ENCODE measurements at places on chromosomes 12 and 14.

DNA sequence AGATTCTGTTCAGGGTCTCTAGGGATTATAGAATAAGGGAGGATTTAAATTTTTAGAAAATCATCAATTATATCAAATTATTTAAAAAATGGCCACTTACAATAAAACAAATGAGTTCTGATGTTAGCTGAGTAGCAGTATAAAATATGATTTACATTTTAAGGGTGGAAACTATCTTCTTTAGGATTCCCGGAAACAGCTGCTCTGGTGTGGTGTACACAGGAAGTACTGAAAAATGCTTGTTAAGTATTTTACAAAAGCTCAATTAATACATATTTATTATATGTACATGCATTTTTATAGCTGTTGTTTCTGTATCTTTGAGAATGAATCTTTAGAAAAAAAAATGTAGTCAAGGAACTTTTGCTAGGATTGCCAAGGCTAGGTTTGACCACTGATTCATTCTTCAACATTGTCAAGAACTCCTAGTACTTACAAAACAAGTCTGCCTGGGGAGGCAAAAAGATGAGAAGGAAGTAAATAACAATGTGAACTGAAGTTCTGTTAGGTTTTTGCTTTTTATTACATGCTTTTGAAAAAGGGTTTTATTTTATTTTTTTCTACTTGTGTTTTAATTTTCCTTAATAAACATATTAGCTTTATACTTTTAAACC is 48.0 kb downstream of the ARF6 start:
- DNase-seq, result no peak

- no peak for DNase-seq
Measured at GRCh38 chr12:13342971-13343370, 146.4 kb downstream of the EMP1 start.

GRCh38 chr12:29086325-29087271 is 62.5 kb upstream of the FAR2 start:
- no peak for DNase-seq

DNA sequence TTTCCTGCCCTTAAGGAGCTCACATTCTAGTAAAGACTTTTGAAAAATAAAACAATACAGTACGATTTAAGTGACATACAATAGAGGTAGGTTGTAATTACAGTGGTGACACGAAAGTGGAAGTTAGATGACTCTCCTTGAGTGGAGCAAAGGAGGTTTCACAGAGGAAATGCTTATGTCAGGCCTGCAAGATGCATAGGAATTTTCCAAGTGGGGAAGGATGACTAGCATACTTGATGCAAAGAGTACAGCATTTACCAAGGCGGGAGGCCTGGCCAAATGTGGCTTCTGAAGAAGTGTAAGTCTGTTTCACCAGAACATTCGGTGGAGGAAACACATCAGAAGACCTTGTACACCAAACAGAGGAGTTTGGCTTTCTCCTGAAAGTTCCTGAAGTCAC is 55.2 kb downstream of the ERO1A start:
- no peak for DNase-seq

DNA sequence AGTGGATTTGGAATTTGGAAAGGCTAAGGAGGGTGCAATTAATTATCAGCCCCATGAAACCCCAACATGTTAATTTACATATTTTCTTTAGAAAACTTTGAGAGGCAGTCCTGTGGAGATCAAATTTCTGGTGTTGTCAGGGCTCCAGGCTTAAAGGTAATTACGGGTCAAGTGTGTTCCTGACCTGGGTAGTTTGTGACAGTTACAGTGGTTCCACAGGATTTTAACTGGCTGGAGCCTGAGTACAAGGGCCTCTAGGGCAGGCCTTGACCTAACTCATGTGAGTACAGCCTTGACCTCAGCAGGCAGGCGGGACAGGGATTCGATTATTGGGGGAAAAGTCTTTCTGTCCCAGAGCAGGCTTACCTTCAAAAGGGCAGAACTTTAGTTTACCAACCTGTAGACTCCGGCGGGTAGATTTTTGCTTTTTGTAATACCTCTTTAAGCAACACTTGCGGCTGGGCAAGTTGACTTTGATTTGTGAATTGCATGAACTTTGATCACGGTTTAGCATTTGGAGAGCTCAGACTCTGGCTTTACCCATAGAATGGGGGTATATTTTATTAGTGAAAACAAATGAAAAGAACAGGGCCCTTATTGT is 8.4 kb upstream of the PPTC7 start:
- no peak for DNase-seq

Measured in NCI-H1092 treated with DMSO at 0.1 percent for 48 hours (cell line).